Caki2 (cell line): ENCODE measurements at places on chromosomes 2 and 18. TPM values are rescaled to one million over a fixed set of nuclear protein-coding genes. Genes with fewer than 3 reads are reported as not detected.

RBM44 gene
- total RNA-seq, result 0.03 TPM in 1 of 2 replicates, not detected in the other

IL1B gene
- total RNA-seq, result not detected in 2 replicates

SP100 gene
- 38.5 and 46.4 TPM in 2 replicates for total RNA-seq

RPE gene
- 17.9 and 21.8 TPM in 2 replicates for total RNA-seq

PAX3 gene
- total RNA-seq, result not detected in 2 replicates

DNA sequence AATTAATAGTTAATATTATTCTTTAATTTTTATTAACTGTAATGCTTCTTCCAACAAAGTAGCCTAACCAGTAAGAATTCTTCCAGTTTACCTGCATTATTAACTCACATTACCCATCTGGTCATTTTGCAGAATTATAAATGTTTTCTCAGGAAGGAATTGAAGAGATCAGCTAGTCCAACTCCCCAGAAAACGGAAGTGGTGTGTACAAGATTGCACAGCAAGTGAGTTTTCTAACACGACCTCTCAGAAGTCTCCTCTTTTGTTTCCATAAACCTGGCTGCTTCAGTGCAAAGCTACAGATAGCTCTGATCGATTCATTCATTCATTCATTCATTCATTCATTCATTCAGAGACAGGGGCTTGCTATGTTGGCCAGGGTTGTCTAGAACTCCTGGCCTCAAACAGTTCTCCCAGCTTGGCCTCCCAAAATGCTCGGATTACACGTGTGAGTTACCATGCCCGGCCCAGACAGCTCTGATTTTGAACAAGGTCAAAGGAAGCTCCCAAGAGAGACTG lies 128.8 kb upstream of the REV1 start:
- DNase-seq, result no peak

DNA sequence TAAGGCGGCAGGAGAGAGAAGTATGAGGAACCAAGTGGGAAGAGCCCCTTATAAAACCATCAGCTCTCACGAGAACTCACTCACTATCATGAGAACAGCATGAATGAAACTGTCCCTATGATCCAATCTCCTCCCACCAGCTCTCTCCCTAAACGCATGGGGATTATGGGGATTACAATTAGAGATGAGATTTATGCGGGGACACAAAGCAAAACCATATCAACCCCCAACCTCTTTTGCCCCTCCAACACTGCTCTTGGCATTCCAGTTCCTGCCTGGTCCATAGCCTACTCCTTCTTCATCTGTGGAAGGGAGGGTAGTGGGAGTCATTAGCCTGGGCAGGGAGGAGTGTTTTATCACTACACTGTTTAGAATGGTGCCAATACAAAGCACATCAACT lies 1.4 kb upstream of the EHD3 start:
- DNase-seq, result no peak

- peak; percentile 96 for DNase-seq
Observed at GRCh38 chr2:110105608-110106467, 9.8 kb downstream of the MALL start.

GRCh38 chr2:39475006-39475405 lies 37.9 kb upstream of the MAP4K3 start:
- DNase-seq, result no peak

- DNase-seq, result no peak
Observed at GRCh38 chr18:60554967-60555366, 182.4 kb upstream of the MC4R start.

DNA sequence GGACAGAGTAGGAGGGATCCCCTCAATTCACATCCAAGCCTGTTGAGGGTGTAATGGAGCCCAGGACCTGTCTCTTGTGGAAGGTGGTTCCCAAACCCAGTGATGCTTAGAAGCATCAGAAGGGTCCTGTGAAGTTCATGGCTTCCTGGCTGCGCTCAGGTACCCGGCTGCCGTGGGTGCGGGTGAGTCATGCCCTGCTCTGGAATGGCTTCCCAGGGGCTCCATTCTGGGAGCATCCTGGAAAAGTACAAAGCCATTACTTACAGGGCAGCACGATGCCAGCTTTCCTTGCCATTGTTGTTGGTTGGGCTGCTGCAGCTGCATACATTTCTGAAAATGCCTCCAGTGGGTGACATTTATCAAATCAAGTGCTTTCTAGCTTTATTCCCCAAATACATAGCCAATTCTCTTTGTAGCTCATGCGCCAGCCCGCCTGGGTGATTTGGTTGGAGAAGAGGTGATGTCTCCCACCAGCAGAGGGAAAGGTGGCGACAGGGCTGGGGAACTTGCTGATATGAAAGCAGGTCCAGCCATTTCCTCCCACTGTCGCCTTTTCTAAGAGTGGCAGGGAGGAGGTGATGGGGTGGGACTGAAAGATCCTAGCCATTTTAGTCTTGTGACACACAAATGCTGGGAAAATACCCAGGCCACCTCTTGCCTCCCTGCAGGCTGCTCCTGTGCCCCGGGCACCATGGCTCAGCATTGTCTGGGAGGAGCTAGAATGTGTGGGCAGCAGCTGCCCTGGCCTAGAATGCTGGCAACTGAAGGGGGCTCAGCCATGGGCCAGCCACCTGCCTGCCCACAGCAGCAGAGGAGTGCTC lies 65.9 kb upstream of the HPCAL1 start:
- no peak for DNase-seq

GRCh38 chr2:150858382-150858781 lies 370.9 kb upstream of the RND3 start:
- DNase-seq, result no peak
